Cerebellar cortex (tissue), 1 donor: ENCODE measurements at places on chromosomes 1 and 21.

DNA sequence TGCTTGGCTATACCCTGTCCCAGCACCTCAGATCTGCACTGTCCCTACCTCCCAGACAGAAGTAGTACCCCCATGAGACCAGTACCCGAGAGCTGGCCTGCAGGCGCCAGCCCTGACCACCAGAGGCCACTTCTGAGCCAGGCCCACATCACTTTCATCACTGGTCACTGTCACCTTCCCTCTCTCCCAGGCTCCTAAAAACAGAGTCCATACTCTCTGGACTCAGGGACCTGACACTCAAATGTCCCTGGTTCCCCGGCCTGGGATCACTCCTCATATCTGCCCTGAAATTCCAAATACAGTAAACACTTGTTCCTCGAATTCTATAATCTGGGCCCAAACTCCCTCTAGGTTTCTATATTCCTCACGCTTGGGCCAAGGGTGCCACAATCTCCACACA is 18.7 kb downstream of the TMEM53 start:
- DNase-seq, result no peak

GRCh38 chr21:40379881-40380810 is 466.8 kb downstream of the DSCAM start:
- DNase-seq, result no peak

- DNase-seq, result no peak
These were observed 66.6 kb downstream of the BCAR3 start for GRCh38 chr1:93614986-93615581.

DNA sequence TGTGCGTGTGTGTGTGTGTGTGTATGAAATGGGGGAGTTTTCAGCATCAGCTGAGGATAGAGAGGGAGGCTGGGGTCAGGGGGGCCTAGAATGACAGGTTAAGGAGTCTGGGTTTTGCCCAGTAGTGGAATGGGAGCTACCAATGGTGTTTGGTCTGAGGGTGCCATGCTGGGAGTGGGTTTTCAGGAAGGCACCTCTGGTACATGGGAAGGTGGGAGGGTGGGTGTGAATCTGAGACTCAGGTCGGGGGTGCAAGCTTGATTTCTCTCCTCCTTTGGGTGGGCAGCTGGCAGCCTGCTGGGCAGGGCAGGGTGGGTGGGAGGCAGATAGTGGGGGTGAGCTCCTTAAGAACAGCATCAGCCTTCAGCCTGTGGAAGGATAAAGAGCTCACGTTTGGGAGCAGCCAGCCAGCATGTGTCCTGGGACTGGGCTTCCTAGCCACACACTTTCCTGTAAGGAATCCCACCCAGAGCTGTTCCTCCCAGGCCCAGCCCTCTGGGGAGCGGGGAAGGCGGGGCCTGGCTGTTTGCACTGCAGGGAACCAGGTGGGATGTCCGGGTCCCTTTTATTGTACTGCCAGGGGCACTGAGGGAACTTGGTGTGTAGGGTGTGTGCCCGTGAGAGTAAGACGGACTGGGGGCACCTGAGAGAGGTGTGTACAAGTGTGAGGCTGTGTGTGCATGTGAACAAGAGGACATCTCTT is 152.8 kb downstream of the FOXD2 start:
- no peak for DNase-seq

DNA sequence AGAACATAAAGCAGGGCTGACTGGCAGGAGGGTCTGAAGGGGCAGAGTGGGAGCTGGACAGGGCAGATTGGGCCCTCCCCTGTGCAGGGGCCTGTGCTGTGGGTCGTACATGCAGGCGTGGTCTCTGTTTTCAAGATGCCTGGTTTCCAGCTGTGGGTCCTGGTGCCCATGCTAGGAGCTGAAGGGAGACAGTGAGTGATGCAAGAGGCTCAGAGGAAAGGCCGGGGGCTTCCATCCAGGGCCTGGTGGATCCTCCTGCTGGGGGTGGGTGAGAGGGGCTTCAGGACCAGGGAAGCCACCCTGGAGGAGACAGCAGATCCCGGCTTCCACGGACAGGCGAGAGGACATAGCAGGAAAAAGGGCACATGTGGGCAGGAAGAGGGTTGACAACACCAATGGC is 349.0 kb upstream of the VAMP3 start:
- no peak for DNase-seq

DNA sequence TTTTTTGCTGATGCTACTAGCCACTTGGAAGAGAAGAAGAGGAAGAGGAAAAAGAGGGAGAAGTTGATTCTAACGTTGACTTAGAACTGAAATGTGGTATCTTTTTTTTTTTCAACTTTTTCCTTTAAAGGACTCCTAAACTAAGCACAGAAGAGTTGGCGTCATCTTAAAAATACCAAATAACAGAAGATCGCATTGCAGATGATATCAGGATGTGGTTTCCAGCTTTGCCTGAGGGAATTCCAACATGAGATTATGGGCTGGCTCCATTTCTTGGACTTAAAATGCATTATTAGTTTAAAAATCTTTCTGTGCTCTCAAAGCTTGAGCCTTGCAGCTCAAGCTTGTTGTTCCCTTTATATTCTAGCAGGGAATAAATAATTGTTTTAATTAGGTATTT is 29.8 kb downstream of the WDR3 start:
- no peak for DNase-seq

- no peak for DNase-seq
These were observed 7.6 kb upstream of the NFASC start for GRCh38 chr1:204863024-204863423.

DNA sequence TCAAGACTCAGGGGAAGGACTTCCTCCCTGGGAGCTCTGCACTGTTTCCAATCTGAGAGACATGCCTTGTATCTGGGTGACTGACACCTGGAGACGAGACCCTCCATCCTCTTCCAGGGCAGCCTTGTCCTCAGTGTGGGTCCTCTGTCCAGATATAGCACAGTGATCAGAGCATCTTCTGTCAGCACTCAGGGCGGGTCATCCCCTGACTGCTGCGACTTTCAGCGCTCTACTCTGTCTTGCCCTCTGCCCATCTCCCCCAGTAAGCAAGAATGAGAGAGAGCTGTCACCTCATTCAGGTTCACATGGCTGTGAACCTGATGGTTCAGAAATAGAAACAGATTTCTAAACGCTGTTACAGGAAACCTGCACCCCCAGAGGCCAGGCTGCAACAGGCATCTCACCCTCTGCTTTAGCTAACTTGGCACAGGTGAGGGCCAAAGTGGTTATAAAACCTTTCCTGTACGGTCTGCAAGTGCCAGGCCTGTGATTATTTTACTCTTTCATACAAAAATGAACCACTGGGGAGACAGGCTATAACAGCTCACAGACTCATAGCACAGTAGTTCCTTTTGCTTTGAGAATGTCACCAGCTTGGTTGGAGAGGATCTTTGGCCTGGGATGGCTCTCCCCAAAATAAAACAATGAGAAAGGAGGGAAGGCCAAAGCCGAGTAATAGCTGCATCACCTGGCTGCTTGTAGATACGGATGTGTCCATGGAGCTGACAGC is 11.4 kb upstream of the TENT5C start:
- DNase-seq, result peak; percentile 69

DNA sequence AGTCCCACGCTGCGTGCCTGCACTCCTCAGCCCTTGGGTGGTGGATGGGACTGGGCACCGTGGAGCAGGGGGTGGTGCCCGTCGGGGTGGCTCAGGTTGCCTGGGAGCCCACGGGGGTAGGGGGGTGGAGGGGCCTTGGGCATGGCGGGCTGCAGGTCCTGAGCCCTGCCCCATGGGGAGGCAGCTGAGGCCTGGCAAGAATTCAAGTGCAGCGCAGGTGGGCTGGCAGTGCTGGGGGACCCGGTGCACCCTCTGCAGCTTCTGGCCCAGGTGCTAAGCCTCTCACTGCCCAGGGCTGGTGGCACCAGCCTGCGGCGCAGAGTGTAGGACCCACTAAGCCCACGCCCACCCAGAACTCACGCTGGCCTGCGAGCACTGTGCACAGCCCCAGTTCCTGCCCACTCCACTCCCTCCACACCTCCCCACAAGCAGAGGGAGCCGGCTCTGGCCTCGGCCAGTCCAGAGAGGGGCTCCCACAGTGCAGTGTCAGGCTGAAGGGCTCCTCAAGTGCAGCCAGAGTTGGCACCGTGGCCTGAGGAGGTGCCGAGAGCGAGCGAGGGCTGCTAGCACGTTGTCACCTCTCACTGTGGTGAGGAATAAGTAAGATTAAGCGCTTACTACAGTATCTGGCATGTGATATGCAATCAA is 12.8 kb downstream of the TNNI3K start:
- no peak for DNase-seq

DNA sequence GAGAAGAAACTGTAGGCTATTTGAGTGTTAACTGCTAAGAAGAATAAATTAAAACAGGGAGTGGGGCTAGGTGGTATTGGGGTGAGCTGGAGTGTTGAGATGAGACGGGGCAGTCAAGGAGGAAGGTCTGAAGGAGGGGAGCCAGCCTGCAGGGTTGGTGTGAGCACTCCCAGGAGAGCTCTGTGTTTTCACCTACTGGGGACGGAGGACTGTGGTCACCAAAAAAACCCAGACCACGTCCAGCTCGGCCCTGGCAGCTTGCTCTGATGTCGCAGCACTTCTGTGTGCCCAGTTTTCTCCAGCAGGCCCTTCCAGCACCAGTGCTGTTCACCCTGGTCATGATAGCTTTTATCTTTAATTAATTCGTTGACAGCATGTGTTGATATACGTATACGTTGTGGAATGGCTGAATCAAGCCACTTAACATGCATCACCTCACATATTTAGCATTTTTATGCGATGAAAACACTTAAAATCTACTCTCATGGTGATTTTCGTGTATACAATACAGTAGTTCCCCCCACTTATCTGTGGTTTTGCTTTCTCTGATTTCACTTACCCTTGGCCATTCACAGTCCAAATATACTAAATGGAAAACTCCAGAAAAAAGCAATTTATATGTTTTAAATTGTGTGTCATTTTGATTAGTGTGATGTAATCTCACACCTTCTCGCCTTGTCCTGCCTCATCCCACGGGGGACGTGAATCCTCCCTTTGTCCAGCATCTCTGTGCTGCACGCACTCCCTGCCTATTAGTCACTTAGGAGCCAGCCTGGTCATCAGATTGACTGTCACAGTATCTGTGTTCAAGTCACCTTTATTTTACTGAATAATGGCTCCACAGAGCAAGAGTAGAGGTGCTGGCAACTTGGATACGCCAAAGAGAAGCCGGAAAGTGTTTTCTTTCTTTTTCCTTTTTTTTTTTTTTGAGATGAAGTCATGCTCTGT is 12.3 kb downstream of the FAM3B start:
- DNase-seq, result no peak

GRCh38 chr1:92503043-92503925 is 16.6 kb upstream of the GFI1 start:
- DNase-seq, result no peak

GRCh38 chr1:165639821-165640623 is 9.0 kb downstream of the MGST3 start:
- no peak for DNase-seq

GRCh38 chr1:234726359-234726943 is 116.5 kb upstream of the IRF2BP2 start:
- DNase-seq, result no peak

- DNase-seq, result no peak
These were observed 38.7 kb downstream of the FASLG start for GRCh38 chr1:172697534-172698002.

DNA sequence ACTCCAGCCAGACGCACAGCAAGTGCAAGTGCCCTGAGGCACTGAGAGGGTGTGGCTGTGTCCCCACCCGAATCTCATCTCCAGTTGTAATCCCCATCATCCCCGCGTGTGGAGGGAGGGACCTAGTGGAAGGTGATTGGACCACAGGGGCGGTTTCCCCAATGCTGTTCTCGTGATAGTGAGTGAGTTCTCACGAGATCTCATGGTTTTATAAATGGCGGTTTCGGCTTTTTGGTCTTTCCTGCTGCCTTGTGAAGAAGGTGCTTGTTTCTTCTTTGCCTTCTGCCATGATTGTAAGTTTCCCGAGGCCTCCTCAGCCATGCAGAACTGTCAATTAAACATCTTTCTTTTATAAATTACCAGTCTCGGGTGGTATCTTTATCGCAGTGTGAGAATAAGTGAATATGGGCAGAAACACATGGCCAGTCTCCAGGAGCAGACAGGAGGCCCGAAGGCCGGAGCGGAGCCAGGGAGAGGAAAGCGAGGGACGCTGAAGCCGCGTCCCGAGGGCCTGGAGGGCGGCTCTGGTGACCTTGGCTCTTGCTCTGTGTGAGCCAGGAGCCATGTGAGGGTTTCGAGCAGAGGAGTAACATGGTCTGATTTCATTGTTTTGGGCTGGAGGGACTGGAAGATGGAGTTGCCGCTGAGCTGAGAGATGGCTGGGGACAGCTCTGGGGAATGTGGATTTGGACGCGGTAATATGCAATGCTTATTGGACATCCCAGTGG is 76.0 kb upstream of the C1orf174 start:
- DNase-seq, result no peak

- DNase-seq, result no peak
These were observed 44.8 kb downstream of the RIMS3 start for GRCh38 chr1:40620586-40621210.

DNA sequence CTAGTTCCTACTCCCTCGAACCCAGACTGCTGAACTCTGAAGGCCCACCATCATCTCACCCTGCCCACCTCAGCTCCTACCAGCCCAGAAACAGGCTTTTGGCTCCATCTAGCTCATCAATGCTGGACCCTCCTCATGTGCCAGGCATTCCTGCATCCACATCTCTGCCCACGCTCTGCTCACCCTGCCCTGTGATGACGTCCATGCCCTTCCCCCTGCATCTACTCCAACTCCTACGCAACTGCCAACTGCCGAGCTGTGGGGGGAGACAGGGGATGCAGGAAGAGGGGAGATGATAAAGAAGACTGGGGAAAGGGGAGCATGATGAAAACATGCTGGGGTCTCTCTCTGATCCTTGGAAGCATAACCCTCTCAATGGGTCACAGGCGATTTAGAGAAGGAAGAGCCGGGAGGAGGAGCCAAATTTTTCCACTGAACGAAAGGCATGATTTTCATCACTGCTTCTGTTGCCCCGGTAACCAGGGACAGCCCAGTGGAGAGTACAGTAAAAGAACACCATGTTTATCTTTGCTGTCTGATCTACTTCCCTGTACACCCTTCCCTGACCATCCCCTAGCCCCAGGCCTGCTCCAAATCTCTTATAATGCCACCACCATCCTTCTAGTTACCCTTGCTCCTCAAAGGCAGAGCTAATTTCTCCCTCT is 44.3 kb downstream of the CD34 start:
- DNase-seq, result peak; percentile 95

DNA sequence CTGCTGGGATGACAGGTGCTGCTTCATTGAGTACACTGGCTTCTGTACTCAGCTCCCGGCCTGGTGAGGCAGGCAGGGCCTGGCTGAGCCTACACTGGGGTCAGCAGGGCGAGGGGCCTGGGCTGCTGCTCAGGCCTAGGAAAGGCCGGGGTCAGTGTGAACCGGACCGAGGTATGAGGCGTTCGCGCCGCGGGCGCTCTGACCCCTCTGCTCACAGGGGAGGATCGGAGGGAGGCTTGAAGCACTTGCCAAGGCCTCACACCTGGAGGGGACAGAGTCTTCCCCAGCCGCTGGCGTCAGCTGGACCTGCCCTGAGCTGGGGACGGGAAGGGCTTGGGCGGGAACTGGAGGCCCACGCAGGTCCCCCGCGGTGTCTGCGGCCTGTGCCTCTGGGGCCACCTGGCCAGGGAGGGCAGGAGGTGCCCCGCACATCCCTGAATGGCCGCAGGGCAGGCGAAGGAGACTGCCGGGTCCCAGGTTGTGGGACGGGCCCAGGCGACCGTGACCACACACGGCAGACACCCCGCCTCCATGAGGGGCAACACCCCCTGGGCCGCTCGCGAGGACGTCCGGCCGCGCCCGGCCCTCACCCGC is 466 bp downstream of the PEX10 start:
- DNase-seq, result no peak

- DNase-seq, result no peak
These were observed 59.9 kb downstream of the VANGL2 start for GRCh38 chr1:160460214-160460642.

GRCh38 chr1:31951276-31951675 is 13.1 kb upstream of the PTP4A2 start:
- DNase-seq, result no peak

- DNase-seq, result no peak
These were observed 38.7 kb upstream of the TNFRSF1B start for GRCh38 chr1:12128120-12128519.
